Stimulated activated CD8-positive, alpha-beta memory T cell treated with anti-CD3 and anti-CD28 coated beads, Interleukin-7, amount 100 ng/mL, for 48 hours (primary cell): ENCODE measurements at places on chromosomes 1 and 21.

- no peak for DNase-seq
Measured at GRCh38 chr1:3219791-3220467, 150.9 kb downstream of the PRDM16 start.

GRCh38 chr1:118346936-118347335, 161.9 kb upstream of the SPAG17 start:
- no peak for DNase-seq

DNA sequence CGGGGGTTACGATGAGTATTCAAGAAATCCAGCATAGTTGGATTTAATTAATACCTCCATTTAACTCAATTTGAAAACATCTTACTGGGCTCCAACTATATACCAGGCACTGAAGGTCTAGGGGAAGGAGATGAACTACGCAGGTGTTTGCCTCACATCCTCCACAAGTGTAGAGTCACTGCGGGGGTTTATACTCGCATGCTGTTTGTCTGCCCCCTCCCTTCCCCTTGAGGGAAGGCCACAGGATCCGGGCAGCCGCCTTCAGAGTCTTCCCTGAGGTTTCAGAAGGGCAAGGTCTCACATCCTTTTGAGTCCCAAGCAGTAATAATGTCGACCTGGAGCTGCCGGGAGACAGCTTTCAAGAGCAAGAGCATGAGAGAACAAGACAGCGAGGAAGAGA, 142.4 kb upstream of the GALNT2 start:
- no peak for DNase-seq

GRCh38 chr1:236451796-236452373, 57.8 kb downstream of the EDARADD start:
- DNase-seq: peak; percentile 29

DNA sequence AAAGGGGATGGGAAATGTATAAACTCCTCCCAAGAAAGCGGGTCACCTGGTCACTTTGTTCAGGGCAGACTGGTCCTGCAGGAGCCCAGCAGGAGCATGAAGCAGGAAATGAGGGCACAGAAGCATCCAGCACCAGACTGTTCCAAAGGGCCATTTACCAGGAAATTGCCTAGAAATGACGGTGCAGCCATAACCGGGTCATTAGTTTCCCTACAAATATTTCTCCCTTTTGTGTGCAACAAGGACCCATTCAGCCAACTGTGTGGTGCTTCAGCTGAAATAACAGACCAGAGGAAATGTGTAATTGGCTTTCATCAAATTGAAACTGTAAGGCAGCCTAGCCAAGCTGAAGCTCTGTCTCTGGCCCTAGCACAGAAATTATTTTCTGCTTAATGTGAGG, 7.6 kb upstream of the CTTNBP2NL start:
- no peak for DNase-seq

GRCh38 chr21:27586986-27587385, 620.1 kb upstream of the ADAMTS5 start:
- DNase-seq: no peak

DNA sequence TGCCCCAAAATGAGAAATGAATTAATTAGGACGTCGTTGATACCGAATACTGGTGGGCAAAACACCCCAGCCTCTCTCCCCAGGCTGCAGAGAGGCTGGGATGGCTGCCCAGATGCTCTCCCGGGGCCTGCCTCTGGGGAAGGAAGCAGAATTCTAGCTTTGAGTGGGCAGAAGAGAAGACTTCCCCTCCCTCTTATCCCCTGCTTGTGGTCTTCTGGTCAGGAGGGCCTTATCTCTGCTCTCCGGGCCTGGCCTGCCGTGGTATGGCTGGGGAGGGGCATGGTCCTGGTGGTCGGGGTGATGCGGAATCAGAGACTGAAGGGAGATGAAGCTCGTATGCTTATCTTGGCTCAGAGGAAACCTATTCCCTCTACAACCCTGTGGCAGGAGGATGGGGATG, 9.8 kb upstream of the CSF3R start:
- no peak for DNase-seq

DNA sequence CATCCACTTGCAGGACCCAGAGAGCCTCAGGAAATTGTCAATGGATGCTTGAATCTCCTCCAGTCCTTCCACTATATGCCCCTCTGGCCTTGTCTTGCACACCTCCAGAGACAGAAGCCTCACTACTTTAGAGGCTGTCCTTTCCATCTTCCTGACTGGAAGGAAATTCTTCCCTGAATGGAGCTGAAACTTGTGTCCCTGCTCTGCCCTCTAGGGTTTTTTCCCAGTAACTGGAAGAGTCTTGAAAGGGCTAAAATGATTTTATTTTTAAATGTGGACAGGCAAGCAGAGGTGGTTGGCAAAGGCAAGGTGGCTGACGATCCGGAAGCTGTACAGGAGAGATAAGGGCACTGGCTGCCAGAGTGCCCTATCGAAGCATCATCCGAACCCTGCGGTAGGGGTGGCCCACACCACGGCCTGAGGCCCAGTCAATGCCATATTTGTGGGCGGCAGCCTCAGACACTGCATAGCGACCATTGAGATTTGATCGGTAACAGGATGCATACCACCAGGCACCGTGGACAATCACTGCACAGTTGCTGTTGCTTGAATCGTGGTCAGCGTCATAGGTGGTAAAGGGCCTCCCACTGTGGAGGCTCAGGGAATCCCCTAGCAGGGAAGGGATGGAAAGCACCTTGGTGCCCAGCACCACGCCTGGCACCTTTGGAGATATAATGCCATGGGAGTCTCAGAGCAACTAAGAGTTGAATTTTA, 2.3 kb upstream of the MAP3K6 start:
- DNase-seq: no peak

DNA sequence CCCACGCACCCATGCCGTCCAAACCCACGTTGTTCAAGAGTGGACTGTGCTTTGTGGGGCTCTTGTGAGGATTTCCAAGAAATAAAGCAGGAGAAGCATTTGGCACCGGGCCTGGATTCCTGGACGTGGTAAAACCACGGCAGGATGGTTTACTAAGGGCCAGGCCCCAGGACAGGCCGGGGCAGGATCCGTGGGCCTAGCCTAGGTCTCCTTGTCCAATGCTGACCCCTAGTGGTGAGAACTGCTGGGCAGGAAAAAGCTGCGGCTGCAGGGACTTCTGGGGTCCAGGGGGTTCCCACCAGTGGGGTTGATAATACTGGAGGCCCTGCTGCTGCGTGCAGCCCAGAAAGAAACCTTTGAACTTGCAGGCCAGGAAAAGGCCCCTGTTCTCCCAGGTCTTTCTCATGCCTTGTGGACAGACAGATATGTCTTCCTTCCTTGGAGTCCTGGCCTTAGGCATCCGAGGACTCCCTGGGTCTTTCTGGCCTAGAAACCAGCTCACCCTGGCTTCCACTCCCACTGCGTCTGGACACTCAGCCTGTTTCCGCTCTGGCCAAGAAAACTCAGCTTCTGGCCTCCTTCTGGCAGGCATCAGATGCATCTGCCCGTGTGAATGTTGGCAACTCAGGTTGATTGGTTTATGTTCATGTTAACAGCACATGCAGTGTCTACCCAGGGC, 106.9 kb upstream of the TMEM51 start:
- DNase-seq: peak; percentile 20

DNA sequence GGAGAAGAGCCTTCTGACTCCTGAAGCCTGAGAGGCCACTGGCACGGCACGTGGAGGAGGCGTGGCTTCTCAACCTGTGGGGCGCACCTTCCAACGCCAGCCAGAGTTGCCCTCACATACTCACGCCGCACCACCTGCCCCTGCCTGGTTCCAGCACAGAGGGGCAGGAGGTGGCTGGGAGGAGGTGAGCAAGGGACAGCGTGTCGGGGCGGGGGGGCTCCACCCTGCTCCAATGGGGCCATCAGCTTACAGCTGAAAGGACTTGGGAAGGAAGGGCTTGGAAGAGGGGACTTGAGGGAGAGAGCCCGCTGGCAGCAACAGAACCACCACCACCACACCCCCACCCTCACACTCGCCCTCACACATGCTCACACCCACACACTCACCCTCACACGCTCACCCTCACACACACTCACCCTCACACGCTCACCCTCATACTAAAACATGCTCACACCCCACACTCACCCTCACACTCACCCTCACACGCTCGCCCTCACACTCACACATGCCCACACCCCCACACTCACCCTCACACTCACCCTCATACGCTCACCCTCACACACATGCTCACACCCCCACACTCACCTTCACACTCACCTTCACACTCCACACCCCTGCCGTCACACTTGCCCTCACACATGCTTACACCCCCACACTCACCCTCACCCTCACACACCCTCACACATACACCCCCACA, 41.6 kb upstream of the EDN2 start:
- no peak for DNase-seq

- DNase-seq: no peak
Measured at GRCh38 chr21:38729754-38730379, 75.9 kb upstream of the ETS2 start.

- DNase-seq: peak; percentile 83
Measured at GRCh38 chr1:161068306-161069234, 1.1 kb downstream of the ARHGAP30 start.

DNA sequence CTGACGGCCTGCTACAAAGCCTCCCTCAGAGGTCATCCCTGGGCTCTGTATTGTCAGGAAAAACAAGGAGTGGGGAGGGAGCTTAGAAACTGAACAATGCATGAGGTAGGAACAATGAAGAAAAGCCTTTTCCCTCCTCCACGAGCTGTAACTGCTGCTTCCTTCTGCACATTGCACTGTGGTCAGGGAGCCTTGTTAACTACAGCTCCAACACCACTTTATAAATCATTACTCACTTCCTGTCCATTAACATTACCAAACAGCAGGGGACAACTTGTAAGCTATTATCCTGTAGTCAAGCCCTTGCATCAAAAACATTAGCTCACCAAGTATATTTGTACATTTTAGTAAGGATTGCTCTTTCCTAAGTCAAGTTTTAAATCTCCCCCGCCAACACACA, 336.0 kb upstream of the NR5A2 start:
- DNase-seq: no peak

GRCh38 chr1:45566722-45567121, 16.1 kb downstream of the AKR1A1 start:
- no peak for DNase-seq

- DNase-seq: no peak
Measured at GRCh38 chr1:205915354-205915990, 27.8 kb downstream of the SLC26A9 start.

DNA sequence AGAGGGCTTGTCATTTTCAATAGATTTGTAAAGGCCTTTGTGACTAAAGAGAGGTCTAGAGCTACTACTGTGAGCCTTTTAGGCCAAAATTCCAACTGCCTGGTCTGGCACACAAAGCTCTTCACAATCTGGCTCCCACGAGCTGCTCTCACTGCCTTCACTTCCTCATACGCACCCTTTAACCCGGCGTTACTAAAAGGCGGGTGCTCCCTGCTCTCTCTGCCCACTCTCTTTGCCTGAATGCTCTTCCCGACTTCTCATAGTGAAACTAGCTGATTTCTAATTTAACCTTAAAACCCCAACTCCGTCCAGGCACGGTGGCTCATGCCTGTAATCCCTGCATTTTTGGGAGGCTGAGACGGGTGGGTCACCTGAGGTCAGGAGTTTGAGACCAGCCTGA, 14.2 kb downstream of the BSDC1 start:
- DNase-seq: no peak

DNA sequence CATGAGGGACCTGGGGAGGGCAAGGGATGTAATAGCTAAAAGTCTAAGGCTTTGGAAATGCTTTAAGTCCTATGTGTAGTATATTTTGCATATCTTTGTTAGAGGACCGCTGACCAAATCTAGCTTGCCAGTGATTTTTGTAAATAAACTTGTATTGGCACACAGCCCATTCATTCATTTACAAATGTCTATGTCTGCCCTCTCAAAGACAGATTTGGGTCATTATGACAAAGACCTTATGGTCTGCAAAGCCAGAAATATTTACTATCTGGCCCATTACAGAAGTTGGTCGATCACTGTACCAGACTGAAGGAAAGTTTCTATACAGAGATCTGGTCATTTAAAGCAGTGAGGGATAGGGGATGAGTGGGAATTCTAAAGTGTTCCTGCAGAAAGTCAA, 120.1 kb upstream of the RAVER2 start:
- no peak for DNase-seq

- DNase-seq: no peak
Measured at GRCh38 chr21:26925636-26926035, 41.3 kb downstream of the ADAMTS5 start.

- no peak for DNase-seq
Measured at GRCh38 chr1:20072771-20073170, 2.8 kb downstream of the PLA2G5 start.

GRCh38 chr1:160403244-160403643, 2.9 kb downstream of the VANGL2 start:
- no peak for DNase-seq

GRCh38 chr1:25727635-25728286, 72.2 kb upstream of the SELENON start:
- no peak for DNase-seq

DNA sequence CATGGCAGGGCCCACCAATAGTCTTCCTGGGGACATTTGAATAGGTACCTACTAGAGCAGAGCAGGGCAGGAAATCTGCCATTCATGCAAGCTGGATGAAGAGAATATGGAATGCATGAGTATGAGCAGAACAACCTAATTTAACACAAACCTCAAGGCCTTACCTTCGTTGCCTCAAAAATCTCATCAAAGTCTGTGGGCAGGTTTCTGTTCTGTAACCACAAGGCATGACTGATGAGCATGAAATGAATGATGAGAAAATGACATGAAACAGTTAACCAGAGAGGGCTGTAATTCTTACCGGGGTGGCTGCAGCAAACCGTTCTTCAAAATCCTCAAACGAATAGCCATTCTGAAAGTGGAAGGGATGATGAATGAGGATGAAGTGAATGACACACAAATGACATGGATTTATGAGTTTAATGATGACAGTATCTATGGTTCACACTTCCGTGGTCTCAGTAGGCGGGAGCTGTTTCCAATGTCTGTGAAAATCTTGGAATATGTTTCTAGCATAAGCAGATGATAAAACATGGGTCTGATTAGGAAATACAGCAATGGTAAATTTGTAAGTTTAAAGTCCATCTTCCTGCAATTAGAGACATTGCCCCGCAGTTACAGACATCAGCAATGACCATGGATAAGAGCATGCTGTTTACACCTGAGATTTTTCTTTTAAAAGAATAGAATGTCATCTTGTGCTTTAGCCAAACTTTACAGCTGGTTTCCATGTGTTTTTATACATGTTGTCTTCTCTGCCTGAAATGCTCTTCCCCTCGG, 67.6 kb upstream of the C8B start:
- no peak for DNase-seq

DNA sequence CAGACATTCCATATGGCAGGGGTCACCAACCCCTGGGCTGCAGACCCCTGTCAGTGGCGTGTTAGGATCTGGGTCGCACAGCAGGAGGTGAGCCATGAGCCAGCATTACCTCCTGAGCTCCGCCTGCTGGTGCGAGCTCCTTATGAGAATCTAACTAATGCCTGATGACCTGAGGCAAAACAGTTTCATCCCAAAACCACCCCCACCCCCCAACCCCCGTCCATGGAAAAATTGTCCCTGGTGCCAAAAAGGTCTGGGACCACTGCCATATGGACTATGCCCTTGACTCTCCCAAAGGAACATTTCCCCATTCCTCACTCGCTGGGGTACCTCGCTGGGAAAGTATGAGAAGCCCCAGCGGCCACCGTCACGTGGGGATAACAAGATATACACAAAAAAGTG, 6.4 kb upstream of the CPT2 start:
- DNase-seq: no peak
